ENCODE measurements at places on chromosomes 13 and 19.

DNA sequence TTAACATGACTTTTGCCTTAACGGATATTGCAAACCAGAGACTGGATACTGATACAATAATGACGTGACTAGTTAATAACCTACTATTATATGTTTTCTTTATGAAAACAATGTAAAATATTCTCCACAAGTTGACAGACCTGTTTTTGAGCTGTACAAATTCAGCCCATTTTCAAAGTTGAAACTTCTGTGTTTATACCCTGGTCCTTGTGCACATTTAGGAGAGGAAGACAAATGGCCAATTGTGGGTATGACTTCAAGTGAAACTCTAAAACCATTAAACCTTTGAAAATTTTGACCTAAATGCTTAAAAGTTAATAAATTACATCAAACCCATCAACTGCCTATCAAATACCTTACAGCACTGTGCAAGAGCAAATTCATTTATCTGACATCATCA lies 8.9 kb downstream of the SPRY2 start:
- DNase-seq, result no peak

DNA sequence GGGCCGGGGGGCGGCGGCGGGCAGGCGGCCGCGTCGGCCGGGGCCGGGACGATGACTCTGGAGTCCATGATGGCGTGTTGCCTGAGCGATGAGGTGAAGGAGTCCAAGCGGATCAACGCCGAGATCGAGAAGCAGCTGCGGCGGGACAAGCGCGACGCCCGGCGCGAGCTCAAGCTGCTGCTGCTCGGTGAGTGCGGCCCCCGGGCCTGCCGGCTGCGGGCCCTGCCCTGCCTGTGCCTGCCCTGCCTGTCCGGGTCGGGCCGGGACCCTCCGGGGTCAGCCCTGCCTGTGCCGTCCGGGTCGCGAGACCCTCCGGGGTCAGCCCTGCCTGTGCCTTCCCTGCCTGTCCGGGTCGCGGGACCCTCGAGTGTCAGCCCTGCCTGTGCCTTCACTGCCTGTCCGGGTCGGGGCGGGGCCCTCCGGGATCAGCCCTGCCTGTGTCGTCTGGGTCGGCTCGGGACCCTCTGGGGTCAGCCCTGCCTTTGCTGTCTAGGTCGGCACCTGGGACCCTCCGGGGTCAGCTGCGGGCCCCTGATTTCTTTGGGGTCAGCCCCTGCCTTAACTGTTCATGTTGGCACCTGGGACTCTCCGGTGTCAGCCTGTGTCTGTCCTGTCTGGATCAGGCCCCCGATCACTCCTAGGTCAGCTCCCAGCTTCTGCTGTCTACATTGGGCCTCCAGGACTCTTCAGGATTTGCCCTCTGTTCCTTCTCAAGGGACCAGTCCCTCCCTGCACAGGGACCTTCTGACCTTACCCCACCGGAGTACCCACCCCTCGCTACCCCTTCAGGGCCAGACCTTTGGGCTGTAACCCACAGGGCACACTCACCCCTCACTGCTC lies 659 bp downstream of the GNA11 start:
- no peak for DNase-seq

DNA sequence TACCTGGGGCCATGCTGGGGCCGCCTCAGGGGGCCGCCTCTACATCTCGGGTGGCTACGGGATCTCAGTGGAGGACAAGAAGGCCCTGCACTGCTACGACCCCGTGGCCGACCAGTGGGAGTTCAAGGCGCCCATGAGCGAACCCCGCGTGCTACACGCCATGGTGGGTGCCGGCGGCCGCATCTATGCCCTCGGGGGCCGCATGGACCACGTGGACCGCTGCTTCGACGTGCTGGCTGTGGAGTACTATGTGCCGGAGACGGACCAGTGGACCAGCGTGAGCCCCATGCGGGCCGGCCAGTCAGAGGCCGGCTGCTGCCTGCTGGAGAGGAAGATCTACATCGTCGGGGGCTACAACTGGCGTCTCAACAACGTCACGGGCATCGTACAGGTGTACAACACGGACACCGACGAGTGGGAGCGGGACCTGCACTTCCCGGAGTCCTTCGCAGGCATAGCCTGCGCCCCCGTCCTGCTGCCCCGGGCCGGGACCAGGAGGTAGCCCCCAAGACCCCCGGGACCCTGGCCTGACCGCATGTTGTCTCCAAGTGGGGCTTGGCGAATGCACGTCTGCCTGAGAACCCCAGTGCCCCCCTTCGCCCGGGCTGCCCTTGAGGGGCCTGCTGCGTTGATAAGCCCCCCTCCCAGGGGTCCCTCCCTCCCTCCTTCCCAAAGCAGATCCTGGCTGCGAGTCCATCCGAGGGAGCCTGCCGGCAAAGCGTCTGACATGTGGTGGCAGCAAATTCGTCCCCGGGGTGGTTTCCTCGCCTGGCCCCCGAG lies 14.5 kb upstream of the CRTC1 start:
- no peak for DNase-seq

- DNase-seq, result no peak
Observed at GRCh38 chr13:25067064-25067463, 28.9 kb upstream of the PABPC3 start.

DNA sequence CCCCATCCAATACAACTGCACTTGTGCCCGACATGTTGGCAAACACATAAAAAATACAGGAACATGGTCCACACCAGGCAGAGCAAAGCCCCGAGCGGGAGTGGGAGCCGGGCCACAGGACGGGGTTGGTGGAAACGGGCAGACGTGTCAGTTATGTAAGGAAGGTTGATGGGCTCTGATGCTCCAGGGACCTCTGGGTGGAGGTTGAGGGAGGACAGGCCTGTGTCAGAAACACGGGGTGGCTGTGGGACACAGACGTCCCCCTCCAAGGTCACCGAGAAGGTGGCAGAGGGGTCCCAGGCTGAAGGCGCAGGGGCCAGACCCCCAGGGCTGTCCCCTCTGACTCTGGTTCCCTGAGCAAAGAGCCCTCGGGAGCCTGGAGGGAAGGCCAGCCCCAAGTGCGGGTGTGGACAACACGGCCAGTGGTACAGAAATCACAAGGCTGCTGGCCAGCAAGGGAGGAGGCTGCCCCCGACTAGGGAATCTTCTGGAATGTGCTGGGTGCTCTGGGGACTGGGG lies 31.4 kb upstream of the C13orf46 start:
- DNase-seq, result no peak

GRCh38 chr19:56308792-56309191 lies 5.8 kb downstream of the ZSCAN5A start:
- no peak for DNase-seq

DNA sequence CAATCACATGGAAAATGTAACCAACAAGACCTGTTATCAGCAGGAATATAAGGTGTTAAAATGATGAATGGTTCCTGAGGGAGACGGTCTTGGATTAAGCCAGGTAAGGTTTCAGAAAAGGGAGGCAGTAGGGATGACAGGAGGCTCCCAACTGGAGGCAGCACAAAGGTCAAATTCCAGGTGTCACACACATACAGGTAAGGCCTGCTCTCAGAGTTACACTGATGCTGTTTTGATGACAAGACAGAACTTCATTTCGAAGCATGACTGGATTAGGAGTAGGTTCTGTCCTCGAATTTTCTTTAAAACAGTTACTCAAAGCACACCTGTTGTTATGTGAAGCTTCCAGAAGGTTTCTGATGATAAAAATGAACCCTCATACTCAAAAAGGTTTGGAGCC lies 7.4 kb downstream of the MED26 start:
- no peak for DNase-seq
